ENCODE measurements at places on chromosomes 12 and 14.

GRCh38 chr14:64092338-64092737 is 201.8 kb downstream of the ESR2 start:
- DNase-seq = no peak

DNA sequence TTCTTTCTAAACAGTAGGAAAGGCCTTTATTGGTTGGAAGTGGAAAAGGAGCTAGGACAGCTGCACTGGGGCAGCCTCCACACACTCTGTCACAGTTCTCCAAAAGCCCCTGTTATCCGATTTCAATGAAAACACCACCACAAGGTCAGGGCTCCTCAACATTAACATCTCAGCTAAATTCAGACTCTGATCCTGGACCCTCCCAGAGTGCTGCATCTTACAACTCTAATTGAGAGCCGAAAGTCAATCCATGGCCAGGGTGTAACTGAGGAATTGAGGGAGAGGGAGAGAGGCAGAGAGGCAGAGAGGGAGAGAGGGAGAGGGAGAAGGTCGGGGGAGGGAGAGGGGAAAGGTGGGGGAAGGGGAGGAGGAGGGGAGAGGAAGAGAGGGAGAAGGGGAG is 32.1 kb downstream of the DICER1 start:
- no peak for DNase-seq

DNA sequence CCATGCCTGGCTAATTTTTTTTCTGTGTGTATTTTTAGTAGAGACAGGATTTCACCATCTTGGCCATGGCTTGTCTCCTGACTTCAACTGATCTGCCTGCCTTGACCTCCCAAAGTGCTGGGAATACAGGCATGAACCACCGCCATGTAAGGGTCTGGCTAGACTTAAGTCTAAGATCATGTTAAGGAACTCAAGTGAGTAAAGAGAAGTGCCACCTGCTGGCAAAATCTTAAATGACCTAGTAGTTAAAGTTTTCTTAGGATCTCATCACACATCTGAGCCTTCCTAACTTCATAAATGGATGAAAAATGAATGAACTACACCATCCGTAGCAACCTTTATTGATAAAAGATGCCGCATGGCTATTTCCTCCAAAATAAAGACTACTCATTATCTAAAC is 1.7 kb upstream of the C12orf56 start:
- no peak for DNase-seq

- DNase-seq = no peak
Measured at GRCh38 chr12:69897744-69898143, 72.7 kb downstream of the MYRFL start.

DNA sequence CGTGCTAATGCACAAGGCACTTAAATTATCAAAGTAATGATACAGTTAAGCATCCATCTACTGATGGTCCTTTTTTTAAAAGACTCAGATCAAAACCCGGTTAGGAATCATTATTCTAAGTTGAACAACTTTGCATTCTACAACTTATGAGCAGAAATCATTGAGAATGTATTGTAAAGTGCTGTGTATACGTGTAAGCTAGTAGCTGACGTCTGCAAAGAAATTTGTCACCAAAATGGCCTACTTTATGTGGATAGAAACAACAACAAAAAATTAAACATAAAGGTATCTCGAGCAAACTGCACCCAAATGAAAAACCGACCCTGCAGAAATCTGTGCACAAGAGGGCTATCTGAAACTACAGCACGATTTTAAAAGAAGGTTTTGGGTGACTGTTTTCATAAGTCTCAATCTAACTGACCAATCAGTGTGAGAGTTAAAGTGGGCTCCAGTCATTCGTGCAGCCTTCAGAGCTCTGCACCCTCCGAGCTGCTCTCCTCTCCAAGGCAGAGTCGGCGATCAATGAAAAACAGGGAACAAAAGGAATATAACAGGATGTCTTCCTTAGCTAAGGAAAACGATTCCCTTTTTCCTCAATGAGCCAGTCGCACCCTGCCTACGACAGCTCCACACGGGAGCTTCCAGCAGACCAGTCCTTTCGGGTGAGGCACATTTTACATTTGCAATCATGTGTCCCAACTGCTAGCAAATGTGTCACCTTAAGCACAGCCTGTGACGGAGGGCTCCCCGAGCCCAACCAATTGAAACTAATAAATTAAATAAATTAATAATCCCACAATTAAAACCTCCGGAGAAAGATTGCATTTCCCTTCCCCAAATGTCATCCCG is 200.7 kb upstream of the FOXN3 start:
- no peak for DNase-seq

All from NCI-H1417 treated with DMSO at 0.1 percent for 48 hours (cell line).